ENCODE measurements at places on chromosomes 7 and 10.

- no peak for DNase-seq
Measured at GRCh38 chr7:71144963-71145362, 13.0 kb downstream of the GALNT17 start.

DNA sequence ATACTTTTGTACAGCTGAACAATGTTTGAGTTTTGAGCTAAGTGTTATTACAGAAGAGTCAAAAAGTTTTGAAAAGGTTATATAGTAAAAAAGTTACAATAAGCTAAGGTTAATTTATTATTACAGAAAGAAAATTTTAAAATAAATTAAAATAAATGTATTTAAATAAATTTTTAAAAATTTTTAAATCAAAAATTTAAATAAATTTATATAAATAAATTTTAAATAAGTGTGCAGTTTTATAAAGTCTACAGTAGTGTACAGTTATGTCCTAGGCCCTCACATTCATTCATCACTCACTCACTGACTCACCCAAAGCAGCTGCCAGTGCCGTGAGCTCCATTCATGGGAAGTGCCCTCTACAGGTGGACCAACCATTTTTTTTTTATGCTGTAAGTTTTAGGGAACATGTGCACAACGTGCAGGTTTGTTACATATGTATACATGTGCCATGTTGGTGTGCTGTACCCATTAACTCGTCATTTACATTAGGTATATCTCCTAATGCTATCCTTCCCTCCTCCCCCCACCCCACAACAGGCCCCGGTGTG, 462.9 kb upstream of the ZMIZ1 start:
- DNase-seq: no peak

GRCh38 chr7:112459645-112460044, 9.4 kb downstream of the IFRD1 start:
- no peak for DNase-seq

- DNase-seq: no peak
Measured at GRCh38 chr10:86363833-86364490, 2.6 kb downstream of the GRID1 start.

- DNase-seq: no peak
Measured at GRCh38 chr7:2613931-2614600, 17.7 kb upstream of the TTYH3 start.

GRCh38 chr10:91691981-91692380, 59.1 kb upstream of the PPP1R3C start:
- DNase-seq: no peak

DNA sequence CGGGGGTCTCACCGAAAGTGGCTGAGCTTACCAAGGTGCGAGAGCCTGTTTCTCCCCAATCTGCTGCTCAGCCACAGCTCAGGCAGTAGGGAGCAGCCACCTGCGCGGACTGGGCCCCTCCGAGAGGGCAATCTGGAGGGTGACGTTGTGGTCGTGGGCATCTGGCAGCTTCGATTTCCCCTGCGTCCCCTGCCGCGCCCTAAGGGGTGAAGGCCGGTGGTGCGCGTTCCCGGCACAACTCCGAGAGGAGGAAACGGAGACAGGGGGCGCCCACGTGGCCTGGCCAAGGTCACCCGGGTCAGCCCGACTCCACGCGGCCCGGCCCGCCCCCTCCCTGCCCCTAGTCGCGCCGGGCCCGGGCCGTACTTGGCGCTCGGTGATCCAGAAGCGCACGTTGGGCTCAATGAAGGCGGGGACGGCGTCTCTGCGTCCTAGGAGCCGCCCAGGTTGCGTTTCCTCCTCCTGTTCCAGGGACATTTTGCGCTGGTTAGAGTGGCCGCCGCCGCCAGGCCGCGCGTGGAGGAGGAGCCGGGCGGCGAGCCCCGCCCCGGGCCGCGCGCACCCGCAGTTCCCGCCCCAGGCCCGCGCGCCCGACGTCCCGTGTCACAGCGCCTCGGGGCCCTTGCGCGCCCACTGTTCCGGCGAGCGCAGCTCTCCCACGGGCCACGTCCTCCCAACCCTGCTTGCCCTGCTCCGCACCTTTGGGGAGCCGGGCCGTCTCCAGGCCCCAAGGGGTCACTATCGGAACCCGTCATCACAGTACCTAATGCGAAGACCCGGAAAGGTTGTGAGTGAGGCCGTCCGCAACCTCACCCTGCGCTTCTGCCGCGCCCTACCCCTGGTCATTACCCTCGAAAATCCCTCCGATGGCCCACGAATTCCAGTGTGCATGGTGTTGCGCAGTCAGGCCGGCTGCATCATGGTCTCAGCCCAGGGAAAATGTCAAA, at the start of gene SFXN4:
Gene SFXN4, minus strand, starts transcription at position 544 of the 947 bp plus-strand sequence. Its CDS starts 67 bp downstream, at position 477.
- DNase-seq: no peak

- DNase-seq: no peak
Measured at GRCh38 chr7:4074994-4075393, 607.1 kb upstream of the FOXK1 start.

GRCh38 chr7:139542308-139543151, 19.0 kb downstream of the CLEC2L start:
- no peak for DNase-seq

DNA sequence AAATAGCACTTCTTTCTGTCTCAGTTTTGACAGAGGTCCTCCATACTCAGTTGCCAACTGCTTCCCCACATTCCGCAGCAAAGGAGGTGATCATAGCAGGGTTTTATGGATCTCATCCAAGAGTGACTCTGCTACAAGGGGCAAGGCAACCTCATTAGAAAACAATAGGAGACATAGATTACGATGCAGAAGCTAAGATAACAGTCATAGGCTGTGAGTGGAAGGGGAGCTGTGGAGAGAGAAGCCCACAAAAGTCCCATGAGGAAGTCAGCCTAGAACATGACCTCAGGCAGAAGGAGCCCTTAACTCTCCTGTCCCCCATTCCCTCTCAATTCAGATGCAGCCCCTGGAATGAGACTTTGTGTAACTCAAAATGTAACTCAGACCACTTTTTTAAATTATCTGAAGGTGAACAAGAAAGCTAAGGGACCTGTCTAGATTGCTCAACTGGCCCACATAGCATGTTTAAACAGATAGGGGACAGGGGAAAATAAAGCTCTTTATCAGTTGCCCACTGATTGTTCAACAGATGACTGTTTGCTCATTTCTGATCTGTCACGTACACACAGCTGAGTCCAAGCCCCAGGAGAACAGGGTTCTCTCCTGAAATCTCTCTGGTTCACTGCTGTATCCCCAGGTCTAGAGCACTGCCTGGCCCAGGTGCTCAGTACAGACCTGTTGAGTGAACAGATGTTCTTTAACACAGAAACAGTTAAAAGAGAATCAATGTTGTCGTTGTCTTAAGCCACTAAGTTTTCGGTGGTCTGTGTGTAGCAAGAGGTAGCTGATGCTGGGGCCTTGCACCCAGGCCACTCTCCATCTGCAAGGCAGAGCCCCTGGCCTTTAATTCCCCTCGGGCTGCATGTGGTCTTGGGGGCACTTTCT, 1.5 kb upstream of the NCOA4 start:
- DNase-seq: no peak
